ENCODE measurements at places on chromosomes 7 and 10.

DNA sequence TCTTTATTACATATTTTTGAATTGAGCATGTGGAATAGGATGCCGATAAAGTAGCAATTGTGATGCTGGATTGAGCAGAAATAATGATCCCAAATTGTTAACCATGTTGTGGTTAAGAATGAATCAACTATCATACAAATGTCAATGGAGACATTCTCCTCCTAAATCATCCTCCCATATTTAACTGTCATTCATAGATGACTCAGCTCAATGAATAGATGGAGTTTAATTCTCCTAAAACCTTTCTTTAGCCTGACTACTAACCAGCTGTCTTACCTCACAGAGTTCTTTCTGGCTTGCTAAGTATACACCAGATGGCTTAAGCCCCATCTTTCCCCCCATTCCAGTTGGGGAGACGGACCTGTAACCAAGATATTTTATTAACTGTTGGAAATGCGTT is 23.4 kb upstream of the NPS start:
- no peak for DNase-seq

DNA sequence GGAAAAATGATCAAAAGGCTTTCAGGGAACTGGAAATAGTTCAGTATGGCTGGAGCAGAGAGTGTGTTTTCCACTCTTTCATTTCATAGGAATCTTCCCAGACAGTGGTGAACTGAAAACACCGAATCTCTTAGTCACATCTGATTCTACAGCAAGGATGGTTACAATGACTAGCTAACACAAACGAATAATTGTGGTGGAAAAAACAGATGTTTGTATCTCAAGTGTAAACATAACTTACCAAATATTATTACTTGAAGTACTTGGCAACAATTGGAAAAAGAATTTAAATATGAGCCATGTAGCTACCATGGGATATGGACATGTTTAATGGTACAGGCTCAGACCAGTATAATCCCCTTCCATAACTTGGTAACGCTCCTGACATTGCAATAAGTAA is 21.1 kb upstream of the BPGM start:
- no peak for DNase-seq

DNA sequence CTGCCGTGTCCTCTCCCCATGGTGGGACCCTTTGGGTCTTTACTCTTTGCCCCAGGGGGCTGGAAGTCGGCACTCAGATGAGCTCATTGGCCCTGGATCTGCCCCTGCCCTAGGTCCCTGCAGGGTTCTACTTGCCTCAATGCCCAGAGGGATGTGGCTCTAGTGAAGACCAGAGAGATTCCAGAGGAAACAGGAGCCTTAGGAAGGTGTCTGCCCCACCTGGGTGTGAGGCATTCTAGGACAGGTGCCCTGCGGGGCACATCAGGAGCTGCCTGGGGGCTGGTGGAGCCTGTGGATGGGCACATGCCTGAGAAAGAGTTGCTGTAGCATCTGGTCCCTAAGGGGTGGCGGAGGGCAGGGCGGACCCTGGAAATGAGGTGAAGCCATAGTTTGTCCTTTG is 128.6 kb downstream of the ADCY1 start:
- no peak for DNase-seq

DNA sequence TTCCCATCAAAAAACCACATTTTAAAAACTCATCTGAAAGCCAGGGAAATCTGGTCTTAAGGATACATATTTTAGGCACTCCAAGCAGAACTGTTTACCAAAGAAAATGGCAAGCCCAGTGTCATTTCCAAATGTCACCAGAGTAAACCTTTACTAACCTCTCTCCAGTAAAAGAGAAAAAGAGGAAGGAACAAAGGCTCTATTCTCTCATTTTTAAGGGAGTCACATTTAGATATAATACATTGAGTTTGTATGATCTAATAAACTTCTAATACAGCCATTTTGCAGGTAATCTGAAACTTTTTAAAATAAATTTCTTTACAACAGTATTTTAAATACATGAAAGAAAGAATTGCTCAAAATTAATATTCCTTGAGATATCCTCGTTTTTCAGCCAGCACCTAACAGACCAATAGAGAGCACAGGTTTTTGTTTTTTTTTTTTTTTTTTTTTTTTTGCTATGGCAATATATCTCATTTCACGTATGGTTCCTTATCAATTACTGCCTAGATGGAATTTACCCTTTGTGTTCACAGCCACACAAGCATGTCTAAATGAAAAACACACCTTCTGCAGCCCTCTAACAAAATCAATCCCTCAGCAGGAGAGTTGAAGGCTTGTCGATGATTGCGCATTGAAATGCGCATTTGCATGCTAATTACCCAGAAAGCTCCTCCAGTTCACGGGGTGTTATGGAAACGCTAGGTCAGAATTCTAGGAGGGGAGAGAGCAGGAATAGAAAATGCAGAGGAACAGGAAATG is 39.8 kb upstream of the MSRB2 start:
- no peak for DNase-seq

GRCh38 chr7:156783864-156784263 is 109.1 kb downstream of the LMBR1 start:
- DNase-seq: no peak
